ENCODE measurements at places on chromosomes 4 and X.

- no peak for DNase-seq
Observed at GRCh38 chr4:40335525-40335894, 377 bp downstream of the CHRNA9 start.

DNA sequence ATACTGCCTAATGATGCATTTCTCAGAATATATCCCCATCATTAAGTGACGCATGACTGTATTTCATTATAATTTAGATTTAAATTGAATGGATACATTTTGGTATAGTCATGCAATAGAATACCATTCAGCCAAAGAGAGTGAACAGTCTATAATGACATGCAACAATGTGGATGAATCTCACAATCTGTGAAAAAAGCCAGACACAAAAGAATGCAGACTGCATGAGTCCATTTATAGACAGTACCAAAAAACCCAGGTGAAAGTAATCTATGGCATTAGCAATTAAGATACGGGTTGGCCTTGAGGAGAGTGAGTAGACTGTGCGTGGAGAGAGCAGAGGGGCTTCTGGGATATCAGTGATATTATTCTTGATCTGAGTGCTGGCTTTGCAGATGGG, 239.7 kb upstream of the PGRMC2 start:
- no peak for DNase-seq

- no peak for DNase-seq
Observed at GRCh38 chr4:182944484-182945213, 27.5 kb upstream of the DCTD start.

DNA sequence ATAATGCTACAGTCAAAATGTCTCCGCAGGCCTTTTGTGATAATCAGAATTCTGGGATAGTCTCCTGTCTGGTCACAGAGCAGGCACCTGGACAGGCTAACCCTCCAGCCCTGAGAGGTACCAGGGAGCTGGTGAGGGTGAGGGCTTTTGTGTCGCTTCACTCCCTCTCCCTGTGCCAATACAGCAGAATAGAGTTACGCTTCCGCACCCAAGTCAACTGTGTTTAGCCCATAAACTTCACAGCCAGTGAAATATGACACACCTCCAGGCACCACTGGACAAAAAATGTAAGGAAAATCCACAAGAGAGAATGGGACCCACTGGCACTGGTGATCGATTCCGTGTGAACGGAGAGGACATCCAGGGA, 1.3 kb downstream of the GAK start:
- no peak for DNase-seq

- DNase-seq, result no peak
Observed at GRCh38 chr4:25098964-25099891, 61.0 kb downstream of the SEPSECS start.

- no peak for DNase-seq
Observed at GRCh38 chrX:5324546-5324945, 904.1 kb downstream of the NLGN4X start.

- DNase-seq, result no peak
Observed at GRCh38 chr4:46992338-46992737, 1.0 kb downstream of the GABRA4 start.
